Left ventricle myocardium superior (tissue), 1 donor: ENCODE measurements at places on chromosomes 1 and 21.
A peak's percentile ranks its signal among the peaks of the same experiment; 100 is the strongest.

GRCh38 chr1:30700528-30701257 is 22.7 kb downstream of the MATN1 start:
- DNase-seq = no peak

GRCh38 chr1:169345511-169345910 is 22.1 kb downstream of the NME7 start:
- DNase-seq = no peak

DNA sequence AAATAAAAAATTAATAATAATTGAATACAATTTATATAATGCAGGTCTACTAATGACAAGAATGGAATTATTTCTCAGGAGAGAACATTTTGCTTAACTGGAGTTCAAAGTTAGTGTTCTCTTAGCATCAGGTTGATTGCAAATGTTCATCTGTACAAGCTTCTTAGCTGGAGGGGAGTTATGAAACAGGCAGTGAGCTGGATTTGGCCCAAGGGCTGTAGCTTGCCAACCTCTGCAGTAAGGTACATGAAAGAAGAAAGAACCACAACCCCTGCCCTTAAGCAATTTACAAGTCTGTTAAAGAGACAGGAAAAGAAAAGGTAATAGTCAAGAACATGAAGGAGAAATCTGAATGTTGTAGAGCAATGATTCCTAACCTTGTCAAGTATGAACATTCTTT is 17.0 kb downstream of the LPGAT1 start:
- DNase-seq = peak; percentile 75

- no peak for DNase-seq
Measured at GRCh38 chr21:26659182-26659581, 86.1 kb upstream of the CYYR1 start.

- DNase-seq = no peak
Measured at GRCh38 chr1:62407398-62408009, 29.3 kb upstream of the USP1 start.

DNA sequence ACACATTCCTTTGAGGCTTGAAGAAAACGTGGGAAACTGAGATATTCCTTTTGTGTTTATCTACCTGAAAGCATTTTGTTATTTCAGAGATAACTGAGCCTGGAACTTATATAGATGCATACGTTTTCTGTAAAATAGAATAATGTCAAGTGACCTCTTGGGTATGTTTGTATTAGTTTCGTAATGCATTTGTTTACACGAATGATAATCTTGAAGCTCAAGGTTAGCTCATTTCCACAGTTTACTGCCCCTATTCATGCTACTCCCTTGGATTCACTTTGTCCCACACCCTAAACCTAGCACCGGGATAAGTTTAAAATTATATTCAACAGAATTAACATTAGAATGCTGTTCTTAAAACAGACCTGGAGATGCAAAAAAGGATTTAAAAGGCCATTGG is 54.4 kb downstream of the MRPL39 start:
- no peak for DNase-seq

DNA sequence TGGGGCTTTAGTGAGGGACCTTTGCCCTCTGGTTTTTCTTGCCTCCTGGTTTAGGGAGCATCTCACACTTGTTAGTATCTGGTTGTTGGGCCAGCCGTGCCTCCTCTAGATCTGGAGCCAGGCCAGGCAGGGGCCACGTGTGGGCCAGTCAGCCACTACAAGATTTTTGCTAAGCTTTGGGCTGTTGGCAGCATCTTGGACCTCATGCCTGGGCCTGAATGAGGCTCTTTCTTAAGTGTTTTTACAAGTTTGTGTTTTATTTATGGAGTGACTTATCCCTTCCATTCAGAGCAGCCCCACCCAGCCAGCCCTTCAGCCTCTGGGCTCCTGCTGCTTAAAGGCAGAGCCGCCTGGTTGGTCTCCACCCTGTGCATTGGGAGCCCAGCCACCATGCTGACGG is 1.6 kb upstream of the SH3BGRL3 start:
- DNase-seq = peak; percentile 67

DNA sequence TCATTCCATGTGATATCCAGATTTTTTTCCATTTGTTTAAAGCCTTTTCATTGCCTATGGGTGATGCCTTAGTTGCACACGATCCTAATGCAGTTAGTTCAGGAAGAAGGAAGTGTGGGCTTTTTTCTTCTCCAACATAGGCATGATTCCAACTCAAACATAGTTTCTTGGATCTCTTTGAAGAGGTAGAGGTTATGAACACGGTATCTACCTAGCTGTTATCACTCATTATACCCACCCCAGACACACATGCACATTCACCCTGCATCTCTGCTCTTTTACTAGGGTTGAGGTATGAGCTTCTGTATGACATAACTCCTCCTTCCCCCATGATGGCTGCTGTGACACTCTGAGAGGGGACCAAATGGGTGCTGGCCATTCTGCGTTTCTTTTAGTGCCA is 122.1 kb upstream of the ZNF648 start:
- DNase-seq = no peak

DNA sequence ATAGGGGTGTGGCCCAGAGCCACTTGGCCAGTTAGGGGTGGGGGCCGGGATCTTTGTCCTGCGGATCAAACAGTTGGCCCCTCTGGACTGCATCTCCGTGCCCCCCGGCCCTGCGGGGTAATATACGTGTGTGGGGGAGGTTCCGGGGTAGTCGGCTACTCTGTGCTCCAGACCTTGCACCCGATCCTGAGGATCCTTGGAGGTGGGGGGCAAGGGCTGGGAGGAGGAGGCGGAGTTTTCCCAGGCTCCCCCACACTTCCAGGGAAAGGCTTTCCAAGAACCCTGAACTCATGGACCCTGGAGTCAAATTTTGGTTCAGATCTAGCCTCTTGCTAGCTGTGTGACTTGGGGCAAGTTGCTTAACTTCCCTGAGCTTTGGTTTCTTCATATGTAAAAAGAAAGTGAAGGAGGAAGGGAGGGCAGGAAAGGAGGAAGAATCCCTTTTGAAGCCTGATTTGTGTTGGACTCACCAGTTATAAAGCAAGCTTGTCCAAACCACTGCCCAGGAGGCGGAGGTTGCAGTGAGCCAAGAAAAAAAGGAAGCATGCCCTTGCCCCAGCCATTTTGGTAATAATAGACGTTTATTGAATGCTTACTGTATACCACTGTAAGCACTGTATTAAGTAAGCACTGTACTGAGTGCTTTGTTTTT is 686 bp downstream of the MIIP start:
- no peak for DNase-seq

DNA sequence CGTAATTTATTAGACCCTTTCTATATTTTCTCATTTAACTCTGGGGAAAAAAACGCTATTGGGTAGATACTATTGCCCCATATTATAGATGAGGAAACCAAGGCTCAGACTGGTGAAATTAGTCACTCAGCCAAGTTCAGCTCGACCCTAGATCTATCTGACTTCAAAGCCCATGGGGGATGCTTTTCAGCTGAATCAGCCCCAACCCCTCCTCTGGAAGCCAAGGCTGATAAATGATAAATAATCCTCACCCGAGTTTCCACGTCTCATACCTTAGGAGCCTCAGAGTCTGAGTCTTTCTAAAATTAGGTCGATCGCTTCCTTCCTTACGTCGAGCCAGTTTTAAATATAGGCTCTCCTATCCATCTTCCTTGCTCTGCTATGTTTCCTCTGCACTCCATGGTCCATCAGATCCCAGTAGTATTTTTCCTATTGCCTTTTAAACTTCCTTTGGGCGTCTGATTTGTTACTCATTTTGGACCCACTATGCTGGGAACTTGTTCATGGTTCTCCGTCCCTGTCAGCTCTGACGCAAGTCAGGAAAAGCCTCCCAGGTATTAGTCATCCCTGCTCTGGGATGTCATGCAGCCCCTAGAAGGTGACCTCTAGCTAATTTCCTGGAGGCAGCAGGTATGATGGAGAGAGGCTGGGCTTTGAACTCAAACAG is 122.8 kb downstream of the PLPP3 start:
- no peak for DNase-seq

- DNase-seq = no peak
Measured at GRCh38 chr1:238606457-238606856, 715.7 kb upstream of the ZP4 start.

DNA sequence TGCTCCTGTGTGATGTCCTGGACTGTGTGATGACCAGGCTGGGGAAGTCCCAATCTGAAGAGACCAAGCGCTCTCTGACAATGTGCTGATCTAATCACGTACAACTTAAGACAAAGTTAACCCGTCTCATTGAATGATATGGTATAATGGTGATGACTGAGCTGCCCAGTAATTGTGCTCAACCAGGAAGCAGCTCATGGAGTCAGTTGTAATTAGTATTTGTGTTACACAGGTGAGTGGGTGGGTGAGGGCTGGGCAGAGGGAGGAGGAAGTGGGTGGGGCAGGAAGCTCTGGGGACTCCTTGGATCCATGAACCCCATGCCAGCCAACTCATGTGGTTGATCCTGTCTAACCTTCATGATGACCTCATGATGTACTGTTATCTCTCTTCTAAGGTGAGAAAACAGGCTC is 8.7 kb upstream of the ECE1 start:
- DNase-seq = no peak

DNA sequence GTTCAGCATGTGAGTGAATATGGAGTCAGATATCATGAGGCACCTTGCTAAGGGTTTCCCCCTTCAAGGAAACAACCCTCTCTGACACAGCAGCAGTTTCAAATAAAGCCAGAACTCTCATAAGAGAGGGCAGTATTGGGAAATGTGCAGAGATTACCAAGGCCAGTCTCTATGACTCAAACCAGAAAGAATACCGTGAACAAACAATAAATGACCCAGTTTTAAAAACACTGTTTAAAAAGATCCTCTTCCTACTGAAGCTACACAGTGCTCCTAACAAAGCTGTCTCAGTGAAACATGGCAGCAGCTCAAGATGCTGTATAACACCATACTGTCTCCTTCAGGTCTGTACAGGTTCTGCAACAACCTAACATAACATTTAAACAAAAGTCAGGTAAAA is 102.6 kb downstream of the KIAA0319L start:
- DNase-seq = no peak

- DNase-seq = no peak
Measured at GRCh38 chr1:169974067-169974466, 80.4 kb upstream of the SCYL3 start.

DNA sequence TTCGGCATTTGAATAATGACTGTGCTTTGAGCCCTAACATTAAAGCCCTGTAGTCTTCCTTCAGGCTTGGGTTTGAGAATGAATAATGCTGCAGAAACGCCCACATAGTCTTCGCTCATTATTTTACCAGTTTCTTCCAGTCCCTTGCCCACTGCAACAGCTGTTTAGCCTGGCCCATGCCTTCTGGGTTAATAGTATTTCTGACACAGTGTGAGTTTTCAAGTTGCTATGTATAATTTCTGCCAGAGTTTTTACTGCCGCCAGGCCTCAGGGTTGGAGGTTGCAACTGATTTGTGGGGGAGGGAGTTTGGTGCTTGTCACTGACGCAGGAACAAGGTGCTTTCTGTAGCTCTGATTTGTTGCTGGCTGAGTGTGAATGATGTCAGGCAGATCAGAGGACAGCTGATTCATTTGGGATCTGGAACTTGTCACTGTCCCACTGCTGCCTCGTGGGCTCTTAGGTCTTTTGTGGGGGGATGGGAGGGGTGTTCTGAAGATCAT is 109.8 kb downstream of the MAST2 start:
- DNase-seq = peak; percentile 59

DNA sequence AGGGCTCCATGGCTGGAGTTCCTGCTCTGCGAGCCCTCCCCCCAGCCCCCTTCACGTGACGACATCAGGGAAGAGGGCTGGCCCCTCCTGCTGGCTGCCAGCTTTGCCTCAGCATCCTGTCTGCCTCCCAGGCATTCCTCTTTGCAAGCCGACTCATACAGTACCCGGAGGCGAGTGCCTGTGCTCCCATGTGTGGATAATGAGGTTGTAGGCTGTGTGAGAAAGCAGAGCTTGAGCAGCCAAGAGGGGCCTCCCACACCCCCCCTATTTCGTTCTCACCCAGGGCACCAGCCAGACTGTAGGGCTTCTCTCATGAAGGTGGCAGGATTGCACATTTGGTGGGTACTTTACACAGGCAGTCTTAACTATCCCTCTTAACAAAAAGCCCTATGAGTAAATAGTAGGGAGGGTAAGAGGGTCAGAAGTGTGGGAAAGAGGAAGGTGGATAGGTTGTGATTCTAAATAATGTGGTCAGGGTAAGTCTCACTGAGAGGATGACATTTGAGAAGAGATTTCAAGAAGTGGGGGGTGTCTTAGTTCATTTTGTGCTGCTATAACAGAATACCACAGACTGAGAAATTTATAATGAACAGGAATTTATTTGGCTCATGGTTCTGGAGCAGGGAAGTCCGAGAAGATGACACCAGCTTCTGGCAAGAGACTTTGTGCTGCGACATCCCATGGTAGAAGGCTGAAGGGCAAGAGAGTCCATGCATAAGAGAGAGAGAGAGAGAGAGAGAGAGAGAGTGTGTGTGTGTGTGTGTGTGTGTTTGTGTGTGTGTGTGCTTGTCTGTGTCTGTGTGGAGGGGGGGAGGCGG is 113.5 kb downstream of the OMA1 start:
- peak; percentile 37 for DNase-seq

- DNase-seq = no peak
Measured at GRCh38 chr1:184646824-184647223, 107.8 kb downstream of the EDEM3 start.

DNA sequence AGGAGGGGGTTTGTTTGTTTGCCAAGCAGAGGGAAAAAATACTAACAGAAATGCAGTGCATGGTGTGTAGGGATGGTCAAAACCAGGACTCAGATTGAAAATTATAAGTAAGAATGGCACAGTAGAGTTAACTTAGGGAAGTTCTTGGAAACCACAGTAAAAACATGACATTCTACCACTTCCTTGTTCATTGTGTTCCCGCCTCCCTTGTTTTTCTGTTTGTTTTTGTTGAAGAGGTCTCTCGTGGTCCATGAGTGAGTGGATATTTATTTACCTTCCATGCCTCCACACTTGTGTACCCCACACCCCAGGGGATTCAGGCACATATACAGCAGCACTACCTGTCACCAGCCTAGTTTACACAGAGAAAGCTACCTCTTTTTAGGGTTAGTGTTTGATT is 69.6 kb downstream of the OLFML2B start:
- no peak for DNase-seq

GRCh38 chr1:63902844-63903589 is 129.2 kb downstream of the ROR1 start:
- no peak for DNase-seq

DNA sequence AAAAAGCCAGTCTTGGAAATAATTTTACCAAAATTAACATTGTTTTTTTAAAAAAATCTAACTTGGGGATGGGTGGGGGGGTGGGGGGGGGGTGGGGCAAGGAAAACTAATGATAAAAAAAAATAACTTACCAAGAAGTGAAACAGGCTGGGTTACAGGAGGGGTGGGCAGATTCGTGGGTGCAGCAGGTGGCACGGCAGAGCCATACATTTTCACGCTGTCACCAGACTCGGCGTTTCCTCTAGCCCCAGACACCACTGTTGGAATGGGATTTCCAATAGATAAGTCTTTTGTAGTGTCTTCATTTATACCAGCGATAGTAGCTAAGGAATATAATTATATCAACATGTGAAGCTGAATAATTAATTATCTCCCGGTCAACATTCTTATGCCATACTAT is 25.4 kb downstream of the SOD1 start:
- DNase-seq = no peak

DNA sequence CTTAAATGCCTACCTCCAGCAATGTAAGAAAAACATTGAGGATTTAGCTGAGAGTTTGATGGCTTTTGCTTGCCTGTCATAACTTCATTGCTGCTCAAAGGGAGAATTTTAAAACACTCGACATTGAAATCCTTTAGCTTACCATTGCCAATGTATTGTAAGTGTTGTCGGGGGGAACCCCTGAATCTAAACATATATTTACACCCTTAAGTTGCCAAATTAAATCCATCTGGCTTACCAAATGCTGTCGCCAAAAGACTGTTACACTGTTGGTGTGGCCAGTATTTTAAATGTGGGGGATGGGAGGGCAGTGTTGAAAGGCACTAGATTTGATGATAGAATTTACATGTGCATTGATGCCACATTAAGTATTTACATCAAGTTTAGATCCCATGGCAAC is 24.9 kb upstream of the C1orf105 start:
- DNase-seq = no peak
